ENCODE measurements at places on chromosomes 1 and 21.

- DNase-seq, result no peak
Observed at GRCh38 chr1:77228836-77229235, 9.6 kb upstream of the PIGK start.

GRCh38 chr1:204507317-204508105 lies 8.7 kb upstream of the MDM4 start:
- no peak for DNase-seq

DNA sequence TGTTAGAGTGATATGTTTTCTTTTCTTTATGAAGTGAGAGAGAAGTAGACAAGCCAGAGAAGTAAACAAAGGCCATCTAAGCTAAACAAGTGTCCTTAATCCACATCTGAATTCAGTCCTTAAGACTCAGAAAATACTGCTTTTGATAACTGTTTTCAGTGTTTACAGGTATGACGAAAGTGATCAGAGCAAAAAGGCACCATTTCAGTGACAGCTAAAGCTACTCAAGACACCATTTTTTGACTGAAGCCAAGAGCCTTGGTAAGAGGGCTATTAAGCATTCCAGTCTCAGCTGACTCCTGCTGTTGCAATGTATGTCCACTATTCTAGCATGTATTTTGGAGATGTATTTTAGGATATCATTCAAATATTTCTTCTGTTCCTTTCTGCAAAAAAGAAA lies 4.1 kb downstream of the KMO start:
- DNase-seq, result no peak

- DNase-seq, result no peak
Observed at GRCh38 chr1:78045563-78045925, 222 bp upstream of the GIPC2 start.

DNA sequence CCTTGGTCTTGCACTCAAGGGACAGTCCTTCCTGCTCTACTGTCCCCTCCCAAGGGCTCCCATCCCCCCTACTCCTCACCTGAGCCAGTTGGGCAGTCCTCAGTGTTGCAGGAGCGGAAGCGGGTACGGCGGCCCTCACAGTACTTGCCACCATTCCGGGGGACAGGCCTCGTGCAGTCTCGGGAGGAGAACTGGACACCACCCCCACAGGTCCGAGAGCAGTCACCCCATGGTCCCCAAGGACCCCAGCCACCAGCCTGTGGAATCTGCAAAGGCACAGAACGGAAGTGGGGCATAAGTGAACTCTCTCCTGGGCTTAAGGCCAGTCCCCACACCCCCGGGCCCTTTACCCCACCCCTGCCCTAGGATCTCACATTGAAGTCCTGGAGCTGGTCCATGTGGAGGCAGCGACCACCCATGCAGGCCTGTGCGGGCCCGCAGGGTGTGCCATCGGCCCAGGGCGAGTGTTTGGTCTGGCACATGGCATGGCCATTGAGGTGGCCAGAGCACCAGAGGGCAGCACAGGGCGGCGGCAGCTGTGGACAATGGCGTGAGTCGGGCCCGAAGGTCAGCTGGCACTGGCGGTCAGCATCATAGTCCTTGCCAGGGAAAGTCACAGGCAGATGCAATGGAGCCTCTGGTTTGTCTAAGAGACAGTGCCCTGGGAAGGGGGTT lies 5.2 kb downstream of the ADAMTS4 start:
- DNase-seq, result no peak

GRCh38 chr1:114554577-114554976 lies 26.8 kb downstream of the BCAS2 start:
- DNase-seq, result no peak

GRCh38 chr1:33150522-33150921 lies 31.3 kb downstream of the TRIM62 start:
- DNase-seq, result no peak
